ENCODE measurements at places on chromosomes 13 and 19. TPM values are rescaled to one million over a fixed set of nuclear protein-coding genes. Genes with fewer than 3 reads are reported as not detected.

The DPP9 gene
- total RNA-seq, result 11.7 TPM

The KLK11 gene
- not detected for total RNA-seq

The DPY19L3 gene
- 23.1 TPM for total RNA-seq

The ICAM1 gene
- 4.4 TPM for total RNA-seq

The SH2D3A gene
- total RNA-seq, result 2.2 TPM

The VSTM2B gene
- not detected for total RNA-seq

The EIF3K gene
- total RNA-seq, result 458 TPM

The ZNF780B gene
- total RNA-seq, result 6.5 TPM

The TRPC4 gene
- 0.54 TPM for total RNA-seq
